CD4-positive, alpha-beta T cell treated with Interferon alpha-2 for 1 hour (primary cell): ENCODE measurements at places on chromosomes 6 and 20.

GRCh38 chr6:42704251-42704936 lies 18.0 kb downstream of the PRPH2 start:
- no peak for DNase-seq

DNA sequence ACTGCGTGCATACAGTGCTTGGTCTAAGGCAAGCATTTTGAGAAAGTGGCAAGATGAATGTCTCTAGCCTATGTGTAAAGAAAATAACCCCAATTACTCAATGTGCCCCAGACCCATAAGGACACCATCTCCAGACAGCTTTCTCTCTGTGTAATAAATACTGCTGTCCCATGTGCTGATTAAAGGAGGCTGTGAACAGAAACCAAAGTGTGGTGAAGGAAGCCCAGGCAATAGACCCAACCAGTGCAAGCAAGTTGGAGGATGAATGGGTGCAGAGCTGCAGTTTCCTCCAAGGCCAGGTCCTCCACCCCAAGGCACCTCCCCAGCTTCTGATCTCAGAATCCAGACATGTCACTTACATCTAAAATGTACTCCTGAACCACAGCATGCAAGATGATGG lies 60.6 kb downstream of the TRAM2 start:
- no peak for DNase-seq

DNA sequence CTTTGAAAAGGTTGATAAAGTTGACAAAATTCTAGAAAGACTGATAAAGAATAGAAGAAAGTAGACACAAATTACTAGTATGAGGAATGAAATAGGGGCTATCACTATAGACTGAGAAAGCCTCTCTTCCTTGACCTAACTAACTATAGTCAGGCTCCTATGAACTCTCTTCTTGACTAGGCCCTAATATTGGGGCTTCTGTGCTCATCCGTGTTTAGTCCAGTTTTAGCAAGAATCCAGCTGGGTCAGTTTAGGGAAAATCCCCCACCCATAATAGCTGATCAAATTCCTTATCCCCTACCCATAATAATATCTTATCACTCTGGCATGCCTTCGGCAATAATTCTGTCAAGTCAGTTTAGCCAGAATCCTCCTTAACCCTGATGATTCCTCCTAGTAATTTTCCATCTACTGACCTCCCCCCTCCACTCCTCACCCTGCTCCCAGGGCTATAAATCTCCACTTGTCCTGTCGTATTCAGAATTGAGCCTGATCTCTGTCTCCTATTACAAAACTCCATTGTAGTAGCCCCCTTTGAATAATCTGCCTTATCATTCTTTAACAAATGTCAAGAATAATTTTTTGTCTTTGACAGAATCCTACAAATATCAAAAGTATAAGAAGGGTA lies 138.1 kb downstream of the TFAP2A start:
- no peak for DNase-seq

GRCh38 chr20:38029453-38029852 lies 3.8 kb downstream of the TTI1 start:
- DNase-seq: no peak

GRCh38 chr6:143038833-143039232 lies 21.9 kb upstream of the AIG1 start:
- no peak for DNase-seq

GRCh38 chr6:11744753-11745152 lies 33.9 kb downstream of the ADTRP start:
- DNase-seq: no peak

- no peak for DNase-seq
Observed at GRCh38 chr6:38180586-38180985, 361.1 kb downstream of the ZFAND3 start.

- DNase-seq: no peak
Observed at GRCh38 chr6:166598441-166599138, 12.1 kb upstream of the RAMACL start.

DNA sequence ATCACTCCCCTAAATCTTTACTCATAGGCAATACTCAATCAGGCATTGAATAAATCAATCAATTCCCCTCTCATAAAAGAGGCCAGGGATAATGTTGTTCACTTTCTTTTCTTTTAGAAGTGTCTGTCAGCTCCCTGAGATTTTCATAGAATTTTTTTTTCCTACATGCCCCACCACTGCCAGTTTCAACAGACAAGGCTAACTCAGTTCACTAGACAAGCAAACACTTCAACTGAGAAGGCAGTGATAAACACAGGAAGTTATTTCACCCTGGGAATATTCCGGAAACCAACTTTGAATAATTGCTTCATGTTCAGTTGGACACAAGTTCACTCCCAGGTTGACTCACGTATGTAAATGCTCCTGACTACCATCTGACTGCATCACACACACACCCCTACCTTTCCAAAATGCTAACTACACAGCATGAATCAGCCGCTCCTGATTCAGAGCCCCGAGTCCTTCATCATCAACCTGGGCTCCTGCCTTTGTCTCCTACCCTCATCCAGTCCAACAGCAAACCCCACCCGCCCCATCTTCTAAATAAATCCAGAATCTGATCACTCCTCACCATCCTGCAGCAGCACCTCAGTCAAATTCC lies 143.9 kb downstream of the BCAS1 start:
- DNase-seq: peak; percentile 50

- DNase-seq: no peak
Observed at GRCh38 chr20:5261763-5262162, 55.0 kb downstream of the PROKR2 start.

DNA sequence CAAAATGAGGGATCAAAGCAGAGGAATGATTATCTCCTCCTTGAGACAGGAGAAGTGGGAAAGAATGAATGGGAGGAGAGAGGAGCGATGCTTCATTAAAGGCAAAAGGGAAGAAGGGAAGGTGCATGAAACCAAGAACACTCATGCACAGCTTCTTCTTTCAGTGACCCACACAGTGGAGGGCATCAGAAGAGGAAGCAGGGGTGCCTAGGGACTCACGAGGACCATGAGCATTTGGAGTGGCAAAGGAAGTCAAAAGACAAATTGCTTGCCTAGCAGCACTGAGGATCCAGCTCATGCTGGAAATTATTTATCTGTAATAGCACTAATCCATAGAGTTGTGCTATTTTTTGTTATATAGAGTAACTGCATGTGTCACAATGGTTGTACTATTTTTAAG lies 66.1 kb downstream of the SMLR1 start:
- no peak for DNase-seq

- DNase-seq: no peak
Observed at GRCh38 chr6:11514672-11515071, 22.9 kb upstream of the TMEM170B start.

DNA sequence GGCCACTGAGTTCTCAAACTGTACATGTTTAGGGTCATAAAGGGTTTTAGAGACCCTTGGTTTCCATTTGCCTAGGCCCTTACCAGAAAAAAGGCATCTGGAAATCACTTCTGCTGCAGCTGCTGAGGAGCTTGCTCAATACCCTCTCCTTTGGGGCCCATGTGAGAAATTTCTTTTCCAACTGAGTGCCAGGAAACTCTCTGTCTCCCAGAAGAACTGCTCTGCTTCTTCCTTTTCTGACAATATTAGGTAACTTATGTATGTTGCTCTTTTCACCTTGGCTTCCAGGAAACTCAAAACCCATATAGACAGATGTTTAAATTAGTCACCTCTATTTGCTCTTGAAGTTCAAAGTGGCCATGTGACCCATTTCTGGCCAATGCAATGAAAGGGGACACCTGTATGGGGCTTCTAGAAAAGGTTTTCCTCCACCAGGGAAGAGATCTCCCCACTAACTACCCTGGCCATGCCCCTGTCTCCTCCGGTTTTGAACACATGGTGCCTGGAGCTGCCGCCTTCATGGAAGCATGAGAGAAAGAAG lies 121.6 kb downstream of the PREX1 start:
- DNase-seq: no peak

DNA sequence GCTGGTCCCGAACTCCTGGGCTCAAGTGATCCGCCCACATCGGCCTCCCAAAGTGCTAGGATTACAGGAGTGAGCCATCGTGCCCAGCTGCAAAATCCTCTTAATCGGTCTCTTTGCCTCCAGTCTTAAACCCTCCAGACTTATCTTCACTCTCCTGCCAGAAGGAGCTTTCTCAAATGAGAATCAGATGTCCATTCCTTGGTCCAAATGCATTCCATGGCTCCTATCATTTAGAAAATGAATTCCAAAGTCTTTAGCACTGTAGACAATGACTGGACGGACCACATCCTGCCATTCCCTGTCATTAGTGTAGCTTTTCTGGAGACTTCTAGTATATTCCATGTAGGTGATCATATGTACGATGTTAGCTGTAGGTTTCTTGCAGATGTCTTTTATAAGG lies 141.9 kb downstream of the ID4 start:
- no peak for DNase-seq

GRCh38 chr6:119312875-119313338 lies 36.7 kb downstream of the MAN1A1 start:
- DNase-seq: peak; percentile 66

GRCh38 chr6:16773362-16773761 lies 12.1 kb upstream of the ATXN1 start:
- DNase-seq: no peak

GRCh38 chr6:41696788-41697187 lies 38.6 kb downstream of the TFEB start:
- DNase-seq: no peak

DNA sequence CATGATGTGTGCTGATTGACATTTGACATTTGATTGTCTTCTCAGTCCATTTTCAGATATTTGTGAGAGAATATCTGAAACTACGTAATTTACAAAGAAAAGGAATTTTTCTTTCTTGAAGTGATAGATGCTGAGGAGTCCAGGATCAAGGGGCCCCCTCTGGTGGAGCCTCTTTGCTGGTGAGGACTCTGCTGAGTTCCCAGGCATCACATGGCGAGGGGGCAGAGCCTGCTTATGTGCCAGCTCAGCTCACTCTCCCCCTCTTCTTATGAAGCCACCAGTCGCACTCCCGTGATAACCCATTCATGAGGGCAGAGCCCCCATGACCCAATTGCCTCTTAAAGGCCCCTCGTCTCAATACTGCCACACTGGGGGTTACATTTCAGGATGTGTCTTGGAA lies 91.3 kb downstream of the RPP40 start:
- no peak for DNase-seq

- DNase-seq: peak; percentile 54
Observed at GRCh38 chr20:53693262-53693871, 99.7 kb upstream of the ZNF217 start.

DNA sequence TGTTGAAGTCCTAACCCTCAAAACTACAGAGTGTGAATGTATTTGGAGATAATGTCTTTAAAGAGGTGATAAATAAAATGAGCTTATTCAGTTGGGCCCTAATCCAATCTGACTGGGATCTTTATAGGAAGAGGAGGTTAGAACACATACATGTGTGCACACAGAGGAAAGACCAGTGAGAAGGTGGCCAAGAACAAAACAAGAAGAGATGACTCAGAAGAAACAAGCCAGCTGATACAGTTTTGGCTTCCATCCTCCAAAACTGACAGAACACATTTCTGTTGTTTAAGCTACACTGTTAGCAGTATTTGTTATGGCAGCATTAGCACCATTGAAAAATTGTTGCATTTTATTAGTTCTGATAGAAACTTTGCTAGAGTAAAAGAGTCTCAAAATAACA lies 609.3 kb upstream of the IMPG1 start:
- DNase-seq: no peak
